ENCODE measurements at places on chromosomes 7 and 10.

DNA sequence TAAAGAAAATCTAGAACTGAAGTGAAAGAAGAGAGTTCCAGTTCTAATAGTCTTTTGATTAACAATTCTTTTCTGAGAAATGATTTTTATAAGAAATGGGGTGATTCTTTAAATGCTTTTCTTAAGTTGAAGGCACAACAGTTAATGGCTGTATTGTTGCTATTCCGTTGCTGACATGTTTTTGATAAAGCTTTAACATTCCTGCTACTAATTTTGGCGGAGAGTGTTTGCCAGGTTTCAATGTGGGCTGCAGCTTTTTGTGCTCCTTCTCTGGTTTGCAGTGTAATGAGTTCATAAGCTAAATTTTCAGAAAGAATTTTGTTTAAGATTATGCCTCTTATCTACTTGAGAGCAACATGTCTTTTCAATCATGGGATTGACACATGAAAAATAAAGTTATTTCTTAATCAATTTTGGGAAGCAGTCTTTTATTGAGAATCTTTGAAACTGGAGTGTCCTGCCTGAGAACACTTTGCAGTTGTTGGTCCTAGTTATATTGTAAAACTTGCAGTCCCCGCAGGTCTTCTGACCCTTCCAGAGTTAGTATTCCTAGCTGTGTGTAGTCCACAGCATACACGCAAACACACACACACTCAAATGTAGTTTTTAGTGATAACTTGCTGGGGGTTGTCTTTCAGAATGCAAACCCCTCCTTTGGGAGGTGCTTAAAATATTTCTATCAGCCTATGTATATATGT is 56.7 kb downstream of the COL17A1 start:
- no peak for DNase-seq

GRCh38 chr10:48551861-48552591 is 52.8 kb downstream of the ARHGAP22 start:
- peak; percentile 65 for DNase-seq

DNA sequence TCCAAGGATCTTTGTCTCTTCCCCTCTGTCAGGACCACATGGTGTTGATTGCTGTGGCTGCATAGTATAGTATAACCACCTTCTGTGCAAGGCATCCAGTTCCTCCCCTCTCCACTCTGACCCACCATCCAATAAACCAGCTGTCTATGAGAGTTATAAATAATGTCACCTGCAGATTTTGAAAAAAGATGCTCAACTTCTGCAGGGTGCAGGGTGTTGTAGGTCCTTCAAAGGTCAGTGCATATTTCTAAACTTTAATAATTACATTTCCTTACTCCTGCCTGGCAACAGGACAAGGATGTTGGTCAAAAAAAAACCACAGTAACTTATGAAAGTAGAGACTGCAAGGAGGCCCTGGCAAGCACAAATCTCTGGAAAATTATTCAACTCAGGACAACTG is 166.2 kb downstream of the PKD1L1 start:
- DNase-seq: no peak

- peak; percentile 14 for DNase-seq
Measured at GRCh38 chr7:97971120-97971989, 18.6 kb downstream of the OCM2 start.

- DNase-seq: no peak
Measured at GRCh38 chr10:52756295-52756694, 16.3 kb downstream of the MBL2 start.

DNA sequence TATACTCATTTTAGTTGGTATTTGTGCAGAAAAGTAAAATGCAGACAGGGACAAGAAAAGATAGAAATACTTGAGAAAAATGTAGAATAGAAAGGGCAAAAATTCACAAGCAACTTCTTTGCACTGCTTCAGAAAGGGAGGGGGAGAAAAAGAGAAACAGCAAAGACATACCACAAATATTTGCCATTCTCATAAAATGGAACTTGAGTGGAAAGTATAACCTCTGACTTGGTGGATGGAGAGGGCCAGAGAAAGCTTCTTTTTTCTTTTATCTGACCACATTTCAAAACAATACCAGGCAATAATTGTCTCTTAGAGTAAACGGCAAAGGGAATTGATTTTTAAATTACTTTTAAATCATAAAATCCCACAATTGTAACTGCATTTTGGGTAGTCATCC is 35.8 kb upstream of the TRUB1 start:
- DNase-seq: no peak

GRCh38 chr7:24133691-24134090 is 150.3 kb upstream of the NPY start:
- DNase-seq: no peak

- peak; percentile 66 for DNase-seq
Measured at GRCh38 chr10:22251751-22252223, 34.0 kb upstream of the EBLN1 start.

- DNase-seq: no peak
Measured at GRCh38 chr7:116804471-116804870, 57.9 kb upstream of the CAPZA2 start.

DNA sequence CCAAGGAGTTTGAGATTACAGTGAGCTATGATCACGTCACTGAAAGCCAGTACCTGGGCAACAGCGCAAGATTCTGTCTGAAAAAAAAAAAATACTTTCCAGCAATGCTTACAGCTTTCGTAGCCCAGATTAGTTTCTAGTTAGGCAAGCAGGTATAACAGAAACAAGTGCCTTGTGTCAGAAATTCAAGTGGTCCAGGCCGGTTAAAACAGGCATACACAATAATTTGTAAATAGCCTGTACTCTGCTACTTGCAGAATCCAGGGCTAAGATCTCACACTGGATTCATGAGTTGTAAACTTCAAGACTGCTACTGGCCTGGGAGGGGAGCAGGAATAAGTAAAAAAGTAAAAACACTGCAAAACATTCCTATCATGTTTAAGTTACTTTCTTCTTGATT is 512.9 kb downstream of the IPMK start:
- DNase-seq: no peak

- peak; percentile 98 for DNase-seq
Measured at GRCh38 chr10:86755740-86756510, 494 bp upstream of the BMPR1A start.

DNA sequence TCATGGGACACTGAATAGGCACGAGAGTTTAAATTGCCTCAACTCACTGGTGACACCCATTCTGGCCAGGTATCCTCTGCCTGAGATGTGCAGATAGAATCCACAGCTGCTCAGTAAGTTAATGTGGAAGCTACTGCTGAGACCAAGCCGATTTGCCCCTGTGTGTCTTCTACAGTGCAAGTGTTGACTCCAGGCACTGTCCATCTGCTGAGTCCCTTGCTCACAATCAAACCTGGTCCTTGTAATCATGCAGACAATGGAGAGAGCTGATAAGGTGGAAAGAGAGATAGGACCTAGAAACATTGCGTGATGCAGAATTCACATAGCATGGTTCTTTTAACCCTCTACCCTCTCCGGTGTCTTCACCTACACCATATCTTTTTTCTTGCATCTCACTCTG is 101.4 kb downstream of the ITGB8 start:
- DNase-seq: no peak

- no peak for DNase-seq
Measured at GRCh38 chr10:63522277-63522687, 1.1 kb downstream of the REEP3 start.

GRCh38 chr7:2511769-2512168 is 7.8 kb upstream of the LFNG start:
- DNase-seq: no peak

DNA sequence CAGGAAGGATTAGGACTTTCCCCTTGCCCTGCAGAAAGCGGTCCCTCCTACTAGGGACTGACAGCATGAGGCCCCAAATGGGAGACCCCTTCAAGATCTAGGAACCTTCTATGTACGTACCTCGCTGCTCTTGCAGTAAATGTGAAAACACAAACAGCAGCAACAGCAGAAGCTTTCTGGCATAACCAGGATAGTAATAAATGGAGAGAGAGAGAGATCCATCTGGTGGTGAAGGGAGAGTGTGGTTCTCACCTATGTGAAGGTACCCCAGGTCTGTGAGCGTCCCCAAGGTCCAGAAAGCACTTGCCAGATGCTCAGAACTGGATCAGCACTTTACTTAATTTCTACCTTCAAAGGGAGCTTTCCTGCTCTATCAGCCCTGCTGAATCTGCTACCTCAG is 592.7 kb downstream of the PARD3 start:
- DNase-seq: peak; percentile 34

- peak; percentile 35 for DNase-seq
Measured at GRCh38 chr7:157682946-157683746, 346.3 kb downstream of the DNAJB6 start.

DNA sequence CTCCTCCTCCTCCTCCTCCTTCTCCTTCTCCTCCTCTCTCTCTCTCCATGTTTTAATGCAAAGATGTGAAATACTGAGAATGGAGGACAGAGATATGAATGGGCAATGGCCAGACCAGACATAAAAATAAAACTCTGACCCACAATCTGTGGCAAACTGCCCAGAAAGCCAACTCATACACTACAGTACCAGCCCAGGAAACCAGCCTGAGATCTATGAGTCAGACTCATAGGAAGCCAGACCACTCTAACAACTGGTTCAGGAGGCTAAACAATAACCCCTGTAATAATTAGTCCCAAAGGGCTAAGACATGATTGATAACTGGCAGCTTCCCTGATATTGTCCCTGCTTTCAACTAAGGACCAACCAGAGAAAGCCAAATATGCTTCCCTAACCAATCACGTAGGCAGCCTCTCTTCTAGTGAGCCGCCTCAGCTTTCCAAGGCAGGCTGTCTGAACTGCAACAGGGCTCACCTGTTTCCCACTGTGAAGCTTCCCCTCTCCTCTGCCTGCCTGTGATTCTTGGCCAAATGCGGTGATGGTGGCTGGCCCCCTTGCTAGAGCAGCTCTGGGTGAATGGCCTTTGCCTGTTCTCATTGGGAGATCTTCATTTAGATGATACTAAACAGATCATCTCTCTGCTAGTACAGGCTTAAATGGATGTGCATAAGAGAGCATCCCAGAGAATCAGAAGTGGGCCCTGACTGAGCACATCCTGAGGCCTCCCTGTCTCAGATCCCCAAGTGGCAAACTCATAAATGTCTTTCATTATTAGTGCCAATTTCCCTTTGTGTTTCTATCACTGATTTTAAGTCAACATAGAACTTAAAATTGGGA is 817.6 kb downstream of the TNS3 start:
- no peak for DNase-seq

GRCh38 chr7:47884675-47885074 is 63.6 kb downstream of the PKD1L1 start:
- DNase-seq: no peak

- no peak for DNase-seq
Measured at GRCh38 chr7:136489808-136490207, 378.6 kb upstream of the CHRM2 start.

DNA sequence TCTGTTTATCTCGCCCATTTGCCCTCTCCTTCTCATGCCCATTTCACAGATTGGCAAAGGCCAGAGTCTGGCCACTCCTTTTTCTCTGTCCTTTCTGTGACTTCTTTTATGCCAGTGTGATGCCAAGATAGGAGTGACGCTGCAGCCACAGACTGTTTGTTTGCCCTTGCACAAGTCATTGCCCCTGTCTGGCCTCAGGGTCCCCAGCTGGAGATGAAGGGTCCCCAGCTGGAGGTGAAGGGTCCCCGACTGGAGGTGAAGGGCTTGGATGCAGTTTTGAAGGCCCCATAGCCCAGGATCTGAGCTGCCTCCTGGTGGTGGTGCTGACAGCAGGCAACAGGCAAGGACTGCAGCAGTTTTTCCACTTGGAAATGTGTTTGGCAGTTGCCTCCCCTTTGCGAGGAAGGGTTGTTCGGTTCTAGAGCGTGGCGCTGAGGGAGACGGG is 50.8 kb upstream of the SLC29A3 start:
- DNase-seq: peak; percentile 64

GRCh38 chr7:102101926-102102325 is 184.7 kb upstream of the SH2B2 start:
- no peak for DNase-seq

DNA sequence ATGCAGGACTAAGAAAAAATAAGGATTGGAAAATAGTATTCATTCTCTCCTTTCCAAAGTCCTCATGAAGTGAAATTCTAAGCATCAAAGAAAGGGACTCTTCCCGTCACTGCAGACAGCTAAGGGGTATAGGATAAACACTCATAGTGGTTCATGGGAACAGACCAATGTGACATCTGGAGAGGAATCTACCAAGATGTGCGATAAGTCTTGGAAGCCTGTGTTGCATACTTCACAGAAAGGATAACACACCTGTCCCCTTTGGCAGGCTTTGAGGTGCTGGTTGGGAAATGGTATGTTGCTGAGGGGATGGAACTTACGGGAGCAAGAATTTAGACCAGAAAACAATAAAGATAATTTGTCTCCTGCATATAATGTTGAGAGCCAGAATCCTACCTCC is 248.1 kb downstream of the ARHGAP21 start:
- DNase-seq: no peak

- no peak for DNase-seq
Measured at GRCh38 chr7:87038993-87039690, 20.3 kb downstream of the ELAPOR2 start.

- no peak for DNase-seq
Measured at GRCh38 chr10:100101192-100102076, 19.8 kb upstream of the CPN1 start.

DNA sequence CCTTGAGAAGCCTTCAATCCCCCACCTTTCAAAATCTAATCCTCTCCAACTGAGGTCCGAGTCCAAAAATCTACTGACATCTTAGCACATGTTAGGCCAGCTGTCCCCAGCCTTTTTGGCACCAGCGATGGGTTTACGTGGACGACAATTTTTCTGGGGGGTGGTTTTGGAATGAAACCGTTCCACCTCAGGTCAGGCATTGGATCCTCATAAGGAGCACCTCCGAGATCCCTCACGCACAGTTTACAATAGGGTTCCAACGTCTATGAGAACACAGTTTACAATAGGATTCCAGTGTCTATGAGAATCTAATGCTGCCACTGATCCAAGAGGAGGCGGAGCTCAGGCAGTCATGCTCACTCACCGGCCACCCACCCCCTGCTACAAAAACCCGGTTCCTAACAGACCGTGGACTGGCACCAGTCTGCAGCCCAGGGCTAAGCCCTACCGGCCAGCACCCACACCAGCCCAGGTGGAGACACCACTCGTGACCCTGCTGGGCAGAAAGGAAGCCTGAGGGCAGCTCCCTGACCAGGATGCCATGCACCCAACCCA is 107.6 kb downstream of the DIP2C start:
- no peak for DNase-seq

DNA sequence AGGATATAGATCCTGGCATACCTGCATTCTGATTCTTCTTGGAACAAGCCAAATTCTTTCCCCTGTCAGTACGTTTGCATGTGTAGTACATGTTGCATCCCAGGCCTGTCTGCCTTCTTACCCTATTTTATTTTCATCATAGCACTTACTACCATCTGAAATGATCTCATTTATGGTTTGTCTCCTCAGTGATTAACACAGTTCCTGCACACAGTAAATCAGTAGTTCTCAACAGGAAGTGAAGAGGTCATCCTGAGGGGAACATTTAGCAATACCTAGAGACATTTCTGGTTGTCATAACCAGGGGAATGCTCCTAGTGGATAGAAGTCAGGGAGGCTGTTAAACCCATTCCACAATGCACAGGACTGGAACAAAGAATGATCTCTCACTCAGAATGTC is 38.2 kb upstream of the SLC26A4 start:
- DNase-seq: no peak

GRCh38 chr7:122790591-122790990 is 87.9 kb upstream of the RNF148 start:
- DNase-seq: no peak

Data from neural progenitor cell (in vitro differentiated cells).